ENCODE measurements at places on chromosomes 5 and 9.

DNA sequence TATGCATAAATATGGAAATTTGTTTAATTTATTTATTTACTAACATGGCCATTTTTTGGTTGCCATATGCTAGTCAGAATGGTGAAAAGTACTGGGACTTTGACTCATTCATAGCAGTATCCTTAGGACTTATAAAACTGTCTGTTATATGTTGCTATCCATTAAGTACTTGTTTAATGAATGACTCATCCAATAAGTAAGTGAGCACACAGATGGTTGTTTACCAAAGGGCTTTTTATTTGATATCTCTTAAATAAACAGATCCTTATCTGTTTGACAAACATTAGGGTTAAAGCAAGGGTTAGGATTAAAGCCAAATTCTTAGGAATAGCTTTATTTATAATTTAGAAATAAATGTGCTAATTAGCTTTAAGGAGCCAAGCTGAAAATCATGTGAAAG lies 183.4 kb downstream of the FBXO4 start:
- no peak for DNase-seq

- DNase-seq = no peak
Measured at GRCh38 chr9:80698725-80699410, 990.5 kb downstream of the TLE1 start.

DNA sequence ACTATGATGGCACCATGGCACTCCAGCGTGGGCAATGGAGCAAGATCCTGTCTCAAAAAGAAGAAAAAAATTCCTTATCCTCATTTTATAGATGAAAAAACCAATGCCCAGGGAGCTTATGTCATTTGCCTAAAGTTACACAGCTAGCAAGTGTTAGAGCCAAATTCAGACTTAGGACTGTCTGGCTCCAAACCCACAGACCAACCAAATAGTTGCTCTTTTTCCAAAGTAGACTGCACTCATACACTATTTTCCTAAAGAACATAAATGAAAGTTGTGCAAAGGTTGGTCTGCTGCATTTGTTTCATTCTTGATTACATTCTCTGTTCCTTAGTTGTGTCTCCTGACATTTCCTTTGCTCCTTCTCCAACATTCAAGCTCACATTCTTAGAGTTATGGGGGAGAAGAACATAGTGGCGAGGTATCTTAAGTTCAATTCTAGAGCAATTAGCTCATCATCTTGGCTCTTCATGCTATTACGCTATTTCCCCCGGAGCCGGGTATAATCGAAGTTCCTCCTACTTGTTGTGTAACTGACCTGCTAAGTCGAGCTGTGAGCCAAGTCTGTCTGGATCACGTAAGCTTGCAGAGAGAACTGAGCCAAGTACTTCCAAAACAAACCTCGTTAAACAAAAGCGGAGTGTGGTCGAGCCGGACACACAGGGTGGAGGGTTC lies 138.3 kb downstream of the RFK start:
- no peak for DNase-seq

- DNase-seq = no peak
Measured at GRCh38 chr9:17906841-17907778, 328.2 kb downstream of the SH3GL2 start.

DNA sequence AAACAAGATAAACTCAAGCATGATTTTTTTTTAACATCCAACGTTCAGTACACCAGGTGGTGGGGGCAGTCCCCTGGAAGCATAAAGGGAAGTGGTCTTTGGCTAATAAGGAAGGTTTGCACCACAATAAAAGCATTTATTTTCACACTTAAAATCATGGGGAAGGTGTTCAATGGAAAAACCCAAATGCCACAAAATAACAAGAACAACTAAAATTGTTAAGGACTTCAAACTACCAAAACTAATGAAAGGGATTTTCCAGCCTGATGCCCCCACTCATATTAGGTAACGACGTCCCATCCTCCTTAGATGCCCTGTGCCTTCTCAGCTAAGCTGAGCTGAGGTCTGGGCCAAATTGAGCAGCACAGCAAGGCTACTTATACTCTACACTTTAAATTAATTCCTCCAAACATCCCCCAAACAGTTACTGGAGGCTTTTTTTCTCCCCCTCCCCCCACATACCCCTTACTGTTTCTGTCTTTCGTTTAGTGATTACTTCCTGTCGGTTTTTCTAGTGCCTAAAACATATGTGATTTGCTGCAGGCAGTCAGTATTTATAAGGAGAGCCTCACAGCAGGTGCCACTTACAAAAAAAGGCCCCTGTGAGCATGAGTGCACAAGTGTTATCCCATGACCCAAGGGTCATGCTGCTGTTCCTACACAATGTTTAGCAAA lies 259.7 kb upstream of the ZNF608 start:
- DNase-seq = no peak

GRCh38 chr9:113183956-113184488 lies 33.2 kb downstream of the SLC31A2 start:
- no peak for DNase-seq

DNA sequence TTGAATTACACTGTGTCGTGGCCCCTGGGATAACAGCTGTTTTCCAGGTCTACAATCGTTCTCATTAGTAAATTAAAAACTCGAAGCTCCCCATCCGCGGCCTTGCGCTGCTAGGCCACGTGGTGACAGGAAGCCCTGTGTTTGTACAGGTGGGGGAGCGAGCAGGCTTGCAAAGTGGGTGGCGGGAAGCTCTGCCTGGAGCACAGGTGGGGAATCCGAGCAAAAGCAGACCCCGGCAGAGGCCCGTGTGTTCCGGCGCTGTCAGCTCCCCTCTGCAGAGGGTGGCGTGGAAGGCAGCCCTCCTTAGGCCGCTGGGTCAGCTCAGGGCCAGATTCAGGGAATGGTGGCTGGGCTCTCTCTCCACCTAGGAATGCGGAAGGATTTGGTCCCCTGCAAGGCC lies 59.5 kb upstream of the ERCC6L2 start:
- DNase-seq = no peak

GRCh38 chr5:133232011-133232410 lies 180.2 kb downstream of the HSPA4 start:
- DNase-seq = no peak

DNA sequence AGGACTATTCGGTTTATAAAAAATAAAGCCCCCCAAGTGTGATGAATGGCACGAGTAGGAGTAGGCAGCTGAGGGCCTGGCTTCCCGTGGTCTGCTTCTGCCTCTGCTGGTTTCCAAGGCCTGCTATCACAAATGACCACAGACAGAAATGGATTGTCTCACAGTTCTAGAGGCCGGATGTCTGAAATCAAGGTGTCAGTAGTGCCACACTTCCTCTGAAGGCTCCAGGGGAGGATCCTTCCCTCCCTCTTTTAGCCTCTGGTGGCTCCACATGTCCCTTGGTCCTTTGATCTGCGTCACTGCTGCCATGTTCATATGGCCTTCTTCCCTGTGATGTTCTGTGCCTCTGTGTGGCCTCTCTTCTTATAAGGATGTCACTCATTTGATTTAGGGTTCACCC lies 15.1 kb downstream of the PRKACG start:
- no peak for DNase-seq

- DNase-seq = no peak
Measured at GRCh38 chr9:3768286-3768685, 242.5 kb upstream of the RFX3 start.

- no peak for DNase-seq
Measured at GRCh38 chr5:115262011-115262320, 711 bp downstream of the PGGT1B start.

Measured in SK-MEL-5 (cell line).